ENCODE measurements at places on chromosomes 6 and 20.

GRCh38 chr20:57522380-57523140 is 2.4 kb downstream of the CTCFL start:
- DNase-seq, result no peak

GRCh38 chr6:126753606-126754005 is 364.9 kb upstream of the RSPO3 start:
- no peak for DNase-seq

GRCh38 chr20:1887321-1887720 is 7.9 kb upstream of the SIRPA start:
- DNase-seq, result no peak

GRCh38 chr6:140697585-140697984 is 1323.1 kb upstream of the CITED2 start:
- no peak for DNase-seq

GRCh38 chr6:168016176-168016620 is 18.7 kb downstream of the KIF25 start:
- no peak for DNase-seq

- no peak for DNase-seq
These were observed 105.8 kb upstream of the TOP1 start for GRCh38 chr20:40922865-40923264.

DNA sequence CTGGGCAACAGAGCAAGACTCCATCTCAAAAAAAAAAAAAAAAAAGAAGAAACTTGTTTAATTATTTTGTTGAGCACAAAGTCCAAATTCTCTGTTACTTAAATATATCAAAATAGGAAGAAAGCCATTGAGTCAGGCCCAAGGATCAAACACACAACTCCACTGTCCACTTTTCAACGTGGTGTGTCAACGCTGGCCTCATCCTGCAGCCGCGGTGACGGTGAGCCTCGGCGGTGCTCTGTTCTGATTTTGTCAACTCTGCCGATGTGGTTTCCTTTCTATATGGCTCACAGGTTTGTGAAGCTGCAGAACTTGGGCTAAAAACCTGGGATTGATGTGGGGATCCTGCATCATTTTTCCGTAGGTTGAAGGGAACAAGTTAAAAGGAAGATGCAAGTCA is 3.2 kb upstream of the SMOC2 start:
- DNase-seq, result no peak

- DNase-seq, result peak; percentile 87
These were observed 73.9 kb downstream of the BACH2 start for GRCh38 chr6:90222724-90223198.

DNA sequence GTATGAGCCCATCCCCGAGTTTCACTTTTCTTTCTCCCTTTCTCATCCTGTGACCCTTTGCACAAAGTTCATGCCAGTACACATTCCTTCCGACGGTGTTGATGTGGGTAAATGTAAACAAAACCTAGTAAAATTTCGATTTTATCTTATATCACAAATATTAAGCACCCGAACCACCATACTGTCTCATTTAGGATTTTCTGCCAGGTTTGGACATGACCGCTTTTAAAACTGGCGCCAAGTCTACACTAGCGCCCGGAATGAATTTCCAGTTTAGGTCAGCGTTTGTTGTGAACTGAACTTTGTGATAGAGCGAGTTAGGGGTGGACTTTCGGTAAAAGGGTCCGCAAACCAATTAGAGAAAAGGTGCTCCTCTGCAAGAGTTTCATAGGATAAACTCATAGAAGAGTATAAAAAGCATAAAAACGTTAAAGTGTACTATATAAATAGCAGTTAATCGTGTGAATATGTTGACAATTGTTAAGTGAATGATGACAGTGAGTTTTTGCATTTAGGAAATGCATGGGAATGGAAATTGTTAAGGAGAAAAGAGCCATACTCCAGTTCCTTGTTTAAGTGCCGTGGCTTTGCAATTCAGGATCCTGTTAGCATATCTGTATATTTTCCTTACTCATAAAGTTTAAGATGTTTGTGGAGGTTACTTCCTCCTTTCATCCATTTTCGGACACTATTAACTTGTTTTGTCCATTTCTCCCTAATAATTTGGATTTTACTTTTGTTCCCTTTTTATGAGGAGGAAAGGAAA is 937 bp downstream of the AKAP7 start:
- DNase-seq, result peak; percentile 22

DNA sequence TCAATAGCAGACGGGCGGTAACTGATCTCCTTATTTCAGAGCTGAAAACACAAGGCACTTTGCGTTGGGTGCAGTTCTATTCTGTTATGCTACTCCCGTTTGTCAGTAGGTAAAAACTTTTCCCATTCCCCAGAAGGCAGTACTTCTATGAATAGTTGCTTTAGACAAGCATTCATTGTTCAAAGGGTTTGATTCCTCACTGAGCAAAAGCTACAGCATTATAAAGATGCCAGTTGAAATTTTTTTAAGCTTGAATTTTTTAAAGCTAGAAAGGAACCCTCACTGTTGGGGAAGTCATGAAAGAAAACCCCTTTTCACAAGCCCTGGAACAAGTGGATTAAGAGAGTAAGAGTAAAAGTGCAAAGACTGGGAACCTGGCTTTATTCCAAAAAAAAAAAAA is 42.3 kb downstream of the FUT9 start:
- no peak for DNase-seq

DNA sequence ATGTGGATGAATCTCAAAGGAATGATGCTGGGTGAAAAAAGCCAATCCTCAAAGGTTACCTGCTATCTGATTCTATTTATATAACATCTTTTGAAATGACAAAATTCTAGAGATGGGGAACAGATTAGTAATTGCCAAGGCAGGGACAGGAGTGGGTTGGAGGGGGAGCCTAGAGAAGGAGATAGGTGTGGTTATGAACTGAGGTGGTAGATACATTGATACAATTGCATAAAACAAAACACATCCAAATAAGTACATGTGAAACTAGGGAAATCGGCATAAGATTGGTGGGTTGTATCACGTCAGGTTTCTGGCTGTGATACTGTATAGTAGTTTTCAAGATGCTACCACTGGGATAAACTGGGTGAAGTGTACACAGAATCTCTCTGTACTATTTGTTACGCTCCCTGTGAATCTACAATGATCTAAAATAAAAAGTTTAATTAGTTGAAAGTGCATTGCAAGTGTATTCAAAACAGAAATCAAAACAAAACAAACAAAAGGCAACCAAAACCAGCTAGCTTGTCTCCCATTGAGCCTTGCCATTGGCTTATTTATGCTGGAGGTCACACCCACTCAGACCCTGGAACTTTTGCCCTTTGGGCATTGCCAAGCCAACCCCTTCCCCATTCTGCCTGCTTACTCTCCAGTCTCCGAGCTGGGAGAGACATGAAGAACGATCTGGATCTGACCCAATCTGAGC is 27.8 kb downstream of the PPP1R16B start:
- no peak for DNase-seq

- DNase-seq, result no peak
These were observed 8.0 kb upstream of the NPBWR2 start for GRCh38 chr20:64115171-64115911.

DNA sequence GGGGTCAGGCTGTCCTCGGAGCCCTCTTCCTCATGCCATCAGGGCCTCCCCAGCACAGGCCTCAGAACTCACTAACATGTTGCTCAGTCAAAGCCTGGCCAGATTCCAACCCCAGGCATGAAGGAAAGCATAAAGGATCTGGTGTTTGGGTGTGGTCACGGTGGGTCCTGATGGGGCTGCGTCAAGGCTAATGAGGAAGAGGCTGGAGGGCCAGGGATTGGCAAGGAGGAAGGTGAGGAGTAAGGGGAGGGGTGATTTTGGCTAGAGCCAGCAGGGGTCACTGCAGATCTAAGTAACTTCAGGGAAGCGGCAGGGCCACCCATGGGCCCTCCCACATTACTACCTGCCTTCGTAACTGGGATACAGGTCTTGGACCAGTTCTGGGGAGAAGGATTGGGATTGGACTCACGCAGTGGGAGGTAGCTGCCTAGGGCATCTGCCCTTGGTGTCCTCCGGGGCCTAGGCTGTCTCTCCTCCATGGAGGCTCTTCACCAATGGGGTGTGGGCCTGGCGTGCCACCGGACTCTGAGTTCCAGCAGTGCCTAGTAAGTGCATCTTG is 36.2 kb upstream of the MRPS18A start:
- peak; percentile 76 for DNase-seq

DNA sequence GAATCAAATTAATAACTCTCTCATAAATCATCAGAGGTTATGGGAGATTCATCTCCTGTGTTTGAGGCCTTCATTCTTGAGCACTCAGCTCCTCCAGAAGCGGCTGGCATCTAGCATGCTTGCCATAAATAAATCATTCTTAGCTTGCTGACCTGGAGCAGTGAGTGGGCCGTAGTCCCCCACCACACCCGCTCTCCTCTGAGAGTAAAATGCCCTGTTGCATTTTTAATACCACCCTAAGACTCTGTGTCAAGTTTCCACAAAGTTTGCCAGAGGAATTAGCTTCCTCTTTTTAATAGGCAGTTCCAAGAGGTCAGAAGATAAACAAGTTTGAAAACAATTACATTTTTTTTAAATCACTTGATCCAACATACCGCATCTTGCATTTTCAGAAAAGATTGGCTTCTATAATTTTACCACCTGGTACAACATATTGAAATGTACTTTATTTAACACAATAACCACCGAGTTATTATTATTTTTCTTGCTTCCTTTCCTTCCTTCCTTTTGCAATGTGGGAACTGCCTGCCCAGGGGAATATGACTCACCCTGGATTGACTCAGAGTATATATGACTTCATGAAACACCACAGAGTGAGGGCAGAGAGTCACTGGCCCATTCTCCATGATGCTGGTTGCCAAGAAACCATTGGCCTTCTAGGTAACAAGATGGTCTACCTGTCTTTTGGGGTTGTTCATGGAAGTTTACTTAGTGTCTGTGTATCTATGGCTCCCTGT is 29.4 kb upstream of the CLIC5 start:
- peak; percentile 90 for DNase-seq

GRCh38 chr20:59940129-59940955 is at the start of the genes FAM217B and PPP1R3D:
Gene FAM217B (plus strand): TSS chr20:59940389. CDS start chr20:59943944, 3,555 bp downstream.
Gene PPP1R3D (minus strand): TSS chr20:59940305. CDS start chr20:59939931, 374 bp downstream.
- DNase-seq, result peak; percentile 96

DNA sequence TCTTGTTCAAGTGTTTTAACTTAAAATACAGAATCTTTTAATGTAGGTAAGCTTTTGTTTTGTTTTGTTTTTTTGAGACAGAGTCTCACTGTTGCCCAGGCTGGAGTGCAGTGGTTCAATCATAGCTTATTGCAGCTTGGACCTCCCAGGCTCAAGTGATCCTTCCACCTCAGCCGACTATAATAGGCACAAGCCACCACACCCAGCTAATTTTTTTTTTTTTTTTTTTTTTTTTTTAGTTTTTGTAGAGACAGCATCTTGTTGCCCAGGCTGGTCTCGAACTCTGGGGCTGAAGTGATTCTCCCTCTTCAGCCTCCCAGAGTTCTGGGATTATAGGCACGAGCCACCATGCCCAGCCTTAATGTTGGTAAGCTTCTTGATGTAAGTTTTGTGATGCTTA is 3.3 kb downstream of the EFHC1 start:
- no peak for DNase-seq

DNA sequence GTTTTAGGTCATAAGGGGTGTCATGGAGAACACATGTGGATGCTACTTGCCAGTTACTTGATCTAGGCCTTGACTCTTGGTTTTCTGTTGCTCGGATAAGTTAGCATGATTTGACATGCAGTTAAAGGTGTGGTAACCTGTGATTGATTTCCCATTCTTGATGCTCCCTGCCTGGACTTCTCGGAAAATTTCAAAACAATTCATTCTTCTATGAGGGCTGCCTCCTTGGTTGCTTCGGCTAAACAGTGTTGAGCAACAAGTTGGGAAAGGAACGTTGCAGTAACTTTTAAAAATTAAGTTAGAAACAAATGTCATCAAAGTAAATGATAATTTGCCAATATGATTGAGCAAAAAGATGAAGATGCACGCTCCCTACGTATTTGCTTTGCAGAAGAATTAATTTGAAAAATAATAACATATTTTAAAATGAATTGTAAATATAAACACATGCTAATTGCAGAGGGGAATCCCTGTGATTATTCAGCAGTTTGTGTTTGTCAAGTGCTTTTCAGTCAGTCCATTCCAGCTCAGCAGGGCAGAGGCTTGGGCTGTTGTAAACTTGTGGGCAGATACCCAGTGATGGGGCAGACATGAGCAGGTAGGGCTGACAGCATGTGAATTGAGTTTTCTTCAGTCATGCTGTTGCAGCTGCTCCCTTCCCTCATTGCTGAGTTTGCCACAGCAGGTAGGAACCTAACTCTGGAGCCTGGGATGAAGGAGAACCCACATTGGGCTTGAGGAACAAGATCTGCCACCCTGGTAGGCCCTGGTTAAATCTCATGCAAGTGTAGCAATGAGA is 110.2 kb downstream of the ESR1 start:
- DNase-seq, result peak; percentile 54

DNA sequence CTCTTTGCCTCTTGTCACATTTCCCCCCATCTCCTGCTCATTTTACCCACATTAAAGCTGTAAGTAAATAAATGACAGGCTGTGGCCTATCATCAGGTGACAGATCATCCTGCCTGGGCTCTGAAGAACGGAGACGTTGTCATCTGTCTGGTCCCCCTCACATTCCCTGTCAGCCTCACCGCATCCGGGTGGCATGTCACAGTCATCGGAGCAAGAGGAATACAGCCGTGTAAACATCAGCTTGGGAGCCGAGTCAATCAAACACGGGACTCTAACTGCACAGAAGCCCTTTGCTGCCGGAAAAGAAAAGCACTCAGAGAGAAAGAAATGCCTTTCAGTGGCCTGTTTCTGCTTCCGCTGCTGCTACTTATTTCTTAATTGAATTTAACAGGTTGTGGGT is 371.9 kb upstream of the ID4 start:
- DNase-seq, result no peak

- DNase-seq, result no peak
These were observed 70.5 kb downstream of the SNAP25 start for GRCh38 chr20:10288954-10289646.

DNA sequence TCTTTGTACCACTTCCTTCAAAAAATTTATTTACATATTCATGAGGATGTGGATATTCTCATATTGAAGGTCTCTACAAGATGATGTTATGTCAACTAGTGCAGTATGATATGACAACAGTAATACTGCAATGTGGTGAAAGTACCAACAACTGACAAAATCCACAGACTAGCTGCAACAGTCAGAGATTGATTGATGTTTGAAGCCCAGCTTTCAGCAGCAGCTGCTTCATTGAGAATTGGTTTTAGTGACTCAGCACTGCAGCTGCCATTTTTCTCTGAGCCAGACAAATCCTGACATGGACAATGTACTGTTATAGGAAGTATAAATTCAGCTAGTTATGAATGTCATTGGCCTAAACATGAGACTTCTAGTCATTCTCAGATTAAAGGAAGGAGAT is 53.8 kb downstream of the PKIB start:
- no peak for DNase-seq

GRCh38 chr20:24388828-24389380 is 80.5 kb upstream of the SYNDIG1 start:
- peak; percentile 26 for DNase-seq

DNA sequence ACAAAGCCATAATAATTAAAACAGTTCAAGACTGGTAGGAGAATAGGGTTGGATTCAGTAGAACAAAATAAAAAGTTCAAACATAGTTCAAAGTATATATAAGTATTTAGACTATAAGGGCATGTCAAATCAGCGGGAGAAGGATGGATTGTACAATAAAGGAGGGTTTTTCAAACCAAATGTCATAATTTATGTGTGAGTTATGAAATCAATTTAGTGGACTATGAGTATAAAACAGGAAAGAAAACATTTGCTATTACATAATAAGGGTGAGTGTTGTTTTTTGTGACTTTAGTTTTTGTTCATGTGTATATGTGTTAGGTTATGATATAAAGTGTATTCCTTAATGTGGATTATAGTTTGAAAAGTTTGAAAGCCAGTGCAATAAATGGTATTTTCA is 10.6 kb downstream of the ORC3 start:
- DNase-seq, result no peak

Measured in mammary epithelial cell (primary cell).